Stimulated activated CD8-positive, alpha-beta memory T cell treated with anti-CD3 and anti-CD28 coated beads, Interleukin-15, amount 100 ng/mL, for 4 hours (primary cell): ENCODE measurements at places on chromosomes 12 and 14.

GRCh38 chr12:9745199-9745598, 12.3 kb upstream of the CLECL1 start:
- no peak for DNase-seq

DNA sequence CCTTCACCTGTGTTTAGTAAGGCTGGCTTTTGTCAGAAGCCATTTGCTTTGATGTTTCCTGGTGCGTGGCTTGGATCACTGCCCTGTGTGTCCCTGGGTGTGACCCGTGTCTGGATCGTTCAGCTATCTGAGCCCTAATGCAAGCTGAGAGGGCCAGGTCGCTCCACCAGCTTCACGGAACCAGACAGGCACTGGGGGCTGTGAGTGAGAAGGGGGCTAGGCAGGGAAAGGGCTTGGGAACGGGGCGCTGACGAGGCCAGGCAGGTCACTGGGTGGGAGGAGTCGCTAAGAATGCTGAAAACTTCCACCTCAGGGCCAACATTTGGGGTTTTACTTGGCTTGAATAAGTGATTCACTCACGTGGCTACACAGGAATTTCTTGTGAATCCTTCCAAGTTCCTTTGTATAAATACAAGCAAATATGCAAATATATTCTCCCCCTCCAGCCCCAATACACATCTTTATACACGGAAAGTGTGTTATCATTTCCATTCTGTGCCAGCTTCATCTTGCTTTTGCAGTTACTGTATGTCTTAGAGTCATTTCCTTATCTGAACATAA, 24.2 kb upstream of the MMP17 start:
- DNase-seq: no peak

DNA sequence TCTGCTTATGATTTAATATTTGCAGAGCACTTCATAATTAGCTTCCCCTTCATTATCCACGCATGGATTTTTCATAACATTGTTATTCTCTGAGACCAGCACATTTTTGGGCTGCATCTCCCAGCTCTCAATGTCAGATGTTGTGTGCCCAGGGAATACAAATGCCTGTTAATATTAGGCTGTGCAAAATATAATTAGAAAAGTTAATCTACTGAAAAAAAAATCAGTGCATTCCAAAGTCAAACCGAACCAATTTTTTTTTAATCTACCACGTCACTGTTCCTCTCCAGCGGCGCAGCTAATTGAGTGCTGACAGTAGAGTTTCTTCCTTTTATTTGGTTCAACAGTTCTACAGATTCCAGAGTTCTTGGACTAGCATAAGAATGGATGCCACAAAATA, 191.0 kb upstream of the RGS6 start:
- no peak for DNase-seq

DNA sequence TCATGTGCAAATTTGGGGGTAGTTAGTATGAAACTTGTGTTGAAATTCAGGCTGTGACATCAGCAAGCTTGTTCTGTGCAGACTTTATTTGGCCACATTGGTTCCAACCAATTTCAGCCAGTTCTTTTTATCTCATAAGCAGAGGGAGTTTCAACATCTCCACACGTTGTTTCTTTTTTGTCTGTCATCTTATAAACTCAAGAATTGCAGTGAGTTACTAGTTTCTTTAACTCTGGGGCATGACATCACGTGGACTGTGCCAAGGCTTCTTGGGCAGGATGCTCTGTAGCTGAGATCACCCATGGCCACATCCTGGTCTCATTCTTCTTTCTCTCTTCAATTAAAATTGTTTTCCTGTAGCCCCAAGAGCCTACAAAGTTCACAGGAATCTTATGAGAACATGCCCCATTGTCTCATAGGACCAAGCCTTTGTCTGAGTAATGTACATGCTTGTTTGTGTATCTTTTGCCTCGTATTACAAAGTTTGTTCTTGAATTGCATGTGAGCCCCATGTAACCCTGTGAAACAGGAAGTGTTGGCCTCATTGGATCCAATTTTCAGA, 982.0 kb upstream of the TMEM132C start:
- DNase-seq: no peak

- DNase-seq: no peak
Observed at GRCh38 chr14:81981307-81981675, 447.6 kb upstream of the SEL1L start.

DNA sequence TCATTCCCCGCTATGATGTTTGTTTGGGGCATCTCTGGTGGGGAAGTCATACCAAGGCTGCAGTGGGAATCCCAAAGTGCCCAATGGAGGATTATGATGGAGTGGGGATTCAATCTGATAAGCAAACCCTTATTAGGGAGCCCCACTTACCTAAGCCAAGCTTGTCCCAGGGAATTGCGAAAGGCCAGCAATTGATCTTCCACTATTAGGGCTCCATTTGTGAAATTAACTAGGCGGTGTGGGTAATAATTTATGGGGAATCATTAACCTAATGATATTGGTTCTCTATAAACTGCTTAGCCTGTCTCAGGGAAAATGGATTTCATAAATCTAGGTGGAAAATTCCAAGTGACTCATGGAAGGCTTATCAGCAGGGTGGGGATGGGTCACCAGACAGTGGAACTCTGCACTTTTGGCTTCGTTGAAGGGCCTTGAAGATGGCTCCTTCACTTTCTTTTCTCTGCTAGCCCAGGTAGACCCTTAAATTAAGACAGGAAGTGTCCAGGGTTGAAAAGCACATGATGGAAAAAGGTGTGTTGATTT, 113.0 kb upstream of the WSCD2 start:
- no peak for DNase-seq

DNA sequence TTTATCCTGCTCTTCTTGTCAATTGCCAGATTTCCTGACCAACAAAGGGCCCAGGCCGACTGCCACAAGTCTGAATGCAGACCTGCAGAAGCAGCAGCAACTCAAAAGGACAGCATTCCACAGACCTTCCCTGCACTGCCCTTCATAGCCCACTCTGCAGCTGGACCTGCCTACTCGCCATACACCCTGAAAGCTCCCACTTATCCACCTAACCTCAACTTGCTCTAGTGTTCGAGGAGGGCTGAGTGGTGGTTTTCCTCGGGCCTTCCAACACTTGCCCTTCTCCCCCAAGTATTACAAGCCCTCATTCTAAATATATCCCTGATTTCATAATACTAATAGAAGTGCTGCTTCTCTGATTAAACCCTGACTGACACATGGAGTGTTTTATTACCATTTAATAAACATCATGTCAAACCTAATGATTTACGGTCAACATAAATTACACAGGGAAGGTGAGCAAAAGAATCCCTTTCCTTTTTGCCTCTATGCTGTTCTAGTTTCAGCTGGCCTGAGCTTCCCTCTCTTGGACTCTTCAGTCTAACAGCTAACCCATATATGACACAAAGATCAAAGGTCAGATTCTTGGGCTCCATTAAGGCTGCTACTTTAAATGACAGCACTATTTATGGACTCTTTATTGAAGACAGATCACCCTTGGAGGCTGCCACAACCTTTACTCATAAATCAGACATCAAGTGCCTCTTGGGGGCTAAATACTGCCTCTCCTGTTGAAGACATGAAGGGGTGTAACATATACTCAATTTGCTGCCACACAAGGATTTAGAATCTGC, 1546.9 kb upstream of the TMEM132C start:
- no peak for DNase-seq

DNA sequence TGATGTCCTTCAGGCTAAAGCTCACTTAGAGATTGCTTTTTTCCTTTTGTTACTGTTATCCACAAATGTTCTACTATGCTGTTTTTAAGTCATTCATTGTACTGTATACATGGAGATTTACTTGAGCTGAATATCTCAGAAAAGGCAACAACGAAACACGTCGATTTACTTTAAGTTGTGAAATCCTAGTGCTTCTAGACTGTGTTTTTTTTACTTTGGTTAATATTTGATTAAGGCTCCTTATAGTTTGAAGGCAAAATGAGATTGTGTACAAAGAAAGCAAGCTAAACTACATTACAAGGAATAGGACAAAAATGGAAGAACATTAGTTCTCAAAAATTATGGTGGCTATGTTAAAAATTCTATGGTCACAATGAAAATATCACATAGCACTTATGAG, 114.5 kb downstream of the SLC35F4 start:
- DNase-seq: no peak

DNA sequence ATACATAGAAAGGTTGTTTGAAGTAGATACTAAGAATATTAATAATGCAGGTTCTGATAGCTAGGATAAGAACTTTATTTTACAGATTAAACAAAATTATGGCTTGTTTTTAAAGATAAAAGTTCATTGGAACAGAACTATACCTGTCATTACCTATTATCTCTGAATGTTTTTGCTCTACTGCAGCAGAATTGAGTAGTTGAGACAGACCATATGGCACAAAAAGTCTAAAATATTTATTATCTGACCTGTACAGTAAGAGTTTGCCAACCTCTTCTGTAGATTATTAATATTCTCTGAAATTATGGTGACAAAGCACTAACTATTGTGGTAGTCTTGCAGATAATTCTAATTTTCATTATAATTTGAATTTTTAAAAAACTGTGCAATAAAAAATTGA, 829.1 kb upstream of the MGAT4C start:
- DNase-seq: no peak

GRCh38 chr12:52156757-52157565, 34.9 kb downstream of the KRT80 start:
- peak; percentile 38 for DNase-seq

DNA sequence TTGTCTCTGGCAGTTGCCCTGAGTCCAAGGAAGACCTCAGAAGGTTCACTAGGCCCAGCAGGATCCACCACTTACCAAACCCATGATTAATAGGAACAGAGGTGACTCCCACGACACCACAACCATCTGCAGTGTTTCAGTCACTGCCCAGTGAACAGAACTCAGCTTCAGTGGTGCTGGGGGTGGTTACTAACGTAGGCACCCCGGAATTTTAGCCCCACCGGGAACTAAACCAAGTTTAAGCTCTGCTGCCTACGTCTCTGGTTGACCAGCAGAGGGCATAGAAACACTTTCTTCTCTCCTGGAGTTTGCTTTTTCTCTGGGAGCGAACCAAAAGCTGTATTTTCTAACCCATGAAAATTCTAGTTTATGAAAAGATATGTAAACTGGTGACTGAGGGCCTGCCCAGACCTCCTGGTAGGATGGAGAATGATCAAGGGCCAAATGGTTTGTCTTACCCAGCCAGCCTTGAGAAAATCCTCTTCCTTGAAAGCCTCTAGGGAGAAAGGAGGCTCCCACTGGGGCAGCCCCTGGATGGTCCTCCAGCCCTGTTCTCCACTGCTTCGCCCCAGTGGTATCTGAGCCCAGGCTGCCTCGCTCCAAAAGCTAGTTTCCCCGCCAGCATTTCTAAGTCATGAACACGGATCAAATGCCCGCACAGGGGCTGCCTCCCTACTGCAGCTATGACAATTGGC, 379.8 kb downstream of the DPF3 start:
- DNase-seq: no peak

- no peak for DNase-seq
Observed at GRCh38 chr12:56358836-56359532, 923 bp downstream of the STAT2 start.

DNA sequence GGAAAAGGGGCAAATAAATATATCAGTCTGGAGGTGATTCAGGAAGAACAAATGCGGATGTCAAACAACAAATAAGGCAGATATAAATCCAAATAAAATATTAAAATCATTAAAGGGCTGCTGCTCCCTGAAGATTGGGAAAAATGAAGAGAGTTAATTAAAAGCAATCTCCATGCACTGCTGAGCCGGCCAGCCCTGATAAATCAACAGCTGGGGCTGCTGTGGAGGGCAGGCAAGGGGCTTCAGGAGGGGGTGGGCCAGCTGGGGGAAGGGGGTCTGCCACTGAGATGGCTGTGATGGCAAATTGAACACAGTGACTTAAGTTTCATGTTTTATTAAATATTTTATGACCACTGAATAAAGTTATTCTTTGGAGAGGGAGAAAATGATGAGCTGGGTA, 12.4 kb downstream of the DPF3 start:
- DNase-seq: no peak

- no peak for DNase-seq
Observed at GRCh38 chr12:114841557-114842251, 157.7 kb upstream of the TBX3 start.

DNA sequence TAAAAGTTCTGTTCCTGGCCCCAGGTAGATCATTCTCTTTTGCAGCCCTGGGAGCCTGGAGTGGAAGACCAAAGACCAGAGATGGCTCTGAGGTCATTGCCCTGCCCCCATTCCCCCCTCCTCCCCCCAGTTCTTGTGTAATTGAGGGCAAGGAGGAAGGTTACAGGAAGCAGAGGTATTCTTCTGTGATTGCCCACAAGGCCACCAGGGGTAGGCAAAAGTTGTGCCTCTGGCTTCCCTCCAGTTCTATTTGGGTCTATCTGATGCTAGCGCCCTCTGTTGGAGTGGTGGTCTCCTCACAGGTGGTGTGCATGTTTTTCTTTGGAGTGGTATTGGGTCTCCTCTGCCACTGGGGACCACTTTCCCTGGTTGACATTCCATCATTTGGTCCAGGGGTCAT, 41.2 kb upstream of the CRY1 start:
- DNase-seq: no peak

GRCh38 chr12:92234533-92234932, 88.9 kb upstream of the BTG1 start:
- no peak for DNase-seq

GRCh38 chr14:97057238-97058073, 260.3 kb downstream of the VRK1 start:
- no peak for DNase-seq

DNA sequence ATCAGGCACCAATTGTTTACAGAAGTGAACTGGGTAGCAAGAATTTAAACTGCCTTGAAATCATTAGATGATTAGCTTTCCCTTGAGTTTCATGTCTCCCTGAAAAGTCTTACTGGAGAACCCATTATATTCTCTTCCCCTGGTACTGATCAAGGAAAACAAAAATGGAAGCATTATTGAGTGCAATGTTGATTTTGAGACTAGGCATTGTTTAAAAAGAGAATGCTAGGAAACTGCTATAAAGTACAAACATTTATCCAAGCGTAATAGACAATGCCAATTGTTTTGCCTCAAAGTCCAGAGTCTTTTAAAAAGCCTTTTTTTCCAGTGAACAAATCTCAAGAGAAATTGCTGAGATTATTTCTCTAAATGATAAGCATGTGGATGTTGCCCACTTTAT, 197.0 kb downstream of the CCER1 start:
- DNase-seq: no peak

GRCh38 chr14:49770212-49770817, 2.4 kb downstream of the KLHDC2 start:
- DNase-seq: no peak

DNA sequence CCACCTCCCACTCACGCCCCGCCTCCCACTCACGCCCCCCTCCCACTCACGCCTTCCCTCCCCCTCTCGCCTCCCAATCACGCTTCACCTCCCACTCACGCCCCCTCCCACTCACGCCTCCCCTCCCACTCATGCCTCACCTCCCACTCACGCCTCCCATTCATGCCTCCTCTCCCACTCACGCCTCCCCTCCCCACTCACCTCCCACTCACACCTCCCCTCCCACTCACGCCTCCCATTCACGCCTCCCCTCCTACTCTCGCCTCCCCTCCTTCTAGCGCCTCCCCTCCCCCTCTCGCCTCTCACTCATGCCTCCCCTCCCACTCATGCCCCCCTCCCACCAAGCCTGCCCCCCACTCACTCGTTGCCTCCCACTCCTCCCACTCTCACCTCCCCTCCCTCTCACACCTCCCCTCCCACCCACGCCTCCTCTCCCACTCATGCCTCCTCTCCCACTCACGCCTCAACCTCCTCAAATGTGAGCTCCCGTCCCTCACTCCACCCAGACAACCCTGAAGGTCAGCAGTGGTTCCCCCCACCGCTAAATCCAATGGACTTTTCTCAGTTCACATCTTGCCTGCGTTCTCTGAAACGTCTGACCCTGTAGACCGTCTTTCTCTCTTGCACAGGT, 39.8 kb downstream of the TMEM63C start:
- DNase-seq: no peak
